ENCODE measurements at places on chromosomes 3 and 15.

DNA sequence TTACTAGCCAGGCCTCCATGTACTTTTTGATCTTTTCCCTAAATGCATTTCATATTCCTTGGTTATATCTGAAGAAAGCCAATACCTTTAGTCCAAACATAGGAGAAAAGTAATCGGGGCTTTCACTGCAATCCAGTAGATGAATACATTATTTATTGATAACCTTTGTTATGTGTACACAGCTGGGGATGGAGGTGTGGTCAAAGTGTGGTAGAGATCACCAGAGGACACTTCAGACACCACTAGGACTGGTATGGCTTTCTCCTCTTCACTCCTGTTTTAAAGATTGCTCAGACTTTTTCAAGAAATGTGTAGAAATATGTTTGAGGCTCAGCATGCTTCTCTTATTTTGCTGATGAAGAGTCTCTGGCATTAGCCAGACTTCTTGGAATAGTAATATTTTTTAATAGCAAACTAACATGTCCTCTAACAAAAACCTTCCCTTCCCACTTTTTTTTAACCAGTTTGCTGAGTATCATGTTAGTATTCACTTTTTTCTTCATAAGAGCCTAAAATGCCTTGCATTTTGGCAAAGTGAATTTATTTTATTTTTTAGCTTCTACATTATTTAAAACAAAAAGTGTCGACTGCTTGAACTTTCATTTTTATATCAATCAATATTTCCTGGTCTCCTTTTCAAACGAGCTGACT, 65.6 kb upstream of the MBNL1 start:
- no peak for DNase-seq

GRCh38 chr3:115611630-115612029, 11.7 kb upstream of the GAP43 start:
- no peak for DNase-seq

- DNase-seq, result no peak
These were observed 16.4 kb upstream of the ST8SIA2 start for GRCh38 chr15:92377083-92377789.

GRCh38 chr15:43070249-43070648, 35.6 kb downstream of the UBR1 start:
- no peak for DNase-seq
